ENCODE measurements at places on chromosomes 12 and 14.

DNA sequence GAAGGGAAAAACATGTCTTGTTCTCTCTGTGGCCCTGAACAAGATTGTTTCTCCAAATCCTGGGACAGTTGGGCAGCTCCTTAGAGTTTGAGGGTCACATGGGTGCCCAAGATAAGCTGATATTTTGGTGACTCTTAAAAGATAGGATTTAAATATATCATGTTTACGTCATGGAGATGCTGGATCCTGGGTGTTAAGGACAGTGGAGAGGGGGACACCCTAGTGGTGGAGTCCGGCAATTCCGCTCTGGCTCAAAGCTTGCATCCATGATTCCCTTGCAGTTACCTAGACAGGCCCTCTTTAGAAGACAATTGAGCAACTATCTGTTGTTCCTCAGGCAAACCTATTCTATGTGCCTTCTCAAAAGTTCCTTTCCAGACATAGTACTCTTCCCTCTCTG lies 101.8 kb downstream of the CMKLR1 start:
- no peak for DNase-seq

- no peak for DNase-seq
Observed at GRCh38 chr14:98976271-98976670, 295.7 kb downstream of the BCL11B start.

DNA sequence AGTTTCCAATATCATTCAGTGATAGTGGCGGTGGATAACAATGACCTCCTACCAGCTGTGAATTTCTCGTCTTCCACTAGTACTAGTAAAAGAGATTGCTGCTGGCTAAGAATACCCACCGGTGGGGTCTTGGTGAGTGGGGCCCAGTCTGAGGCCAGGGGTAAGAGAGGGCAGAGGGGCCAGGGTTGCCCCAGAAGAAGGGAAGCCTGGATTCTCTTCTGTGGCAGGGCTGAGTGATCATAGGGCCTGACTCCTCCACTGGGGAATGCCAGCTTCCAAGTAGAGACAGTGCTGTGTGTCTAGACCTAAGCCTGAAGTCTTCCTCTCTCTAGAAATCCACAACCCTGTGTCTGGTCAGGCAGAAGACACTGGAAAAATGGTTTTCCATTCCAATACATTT lies 5.8 kb upstream of the TMEM63C start:
- no peak for DNase-seq

- DNase-seq, result no peak
Observed at GRCh38 chr12:53726341-53726740, 911 bp downstream of the CALCOCO1 start.

- no peak for DNase-seq
Observed at GRCh38 chr12:120759591-120760348, 34.1 kb downstream of the ACADS start.

DNA sequence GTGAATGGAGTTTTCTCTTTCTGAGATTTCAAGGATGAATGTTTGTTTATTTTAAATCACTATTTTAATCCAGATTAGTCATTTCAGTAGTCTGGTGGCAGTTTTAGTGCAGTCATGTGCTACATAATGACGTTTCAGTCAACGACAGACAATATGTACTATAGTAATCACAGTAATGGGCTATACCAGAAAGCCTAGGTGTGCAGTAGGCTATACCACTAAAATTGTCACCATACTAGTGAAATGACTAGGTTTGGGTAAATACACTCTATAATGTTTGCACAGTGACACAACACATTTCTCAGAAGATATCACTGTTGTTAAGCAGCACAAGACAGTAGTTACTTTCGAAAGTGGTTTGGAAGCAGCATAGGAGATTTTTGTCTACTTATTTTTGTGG lies 203.1 kb downstream of the ETNK1 start:
- DNase-seq, result no peak

DNA sequence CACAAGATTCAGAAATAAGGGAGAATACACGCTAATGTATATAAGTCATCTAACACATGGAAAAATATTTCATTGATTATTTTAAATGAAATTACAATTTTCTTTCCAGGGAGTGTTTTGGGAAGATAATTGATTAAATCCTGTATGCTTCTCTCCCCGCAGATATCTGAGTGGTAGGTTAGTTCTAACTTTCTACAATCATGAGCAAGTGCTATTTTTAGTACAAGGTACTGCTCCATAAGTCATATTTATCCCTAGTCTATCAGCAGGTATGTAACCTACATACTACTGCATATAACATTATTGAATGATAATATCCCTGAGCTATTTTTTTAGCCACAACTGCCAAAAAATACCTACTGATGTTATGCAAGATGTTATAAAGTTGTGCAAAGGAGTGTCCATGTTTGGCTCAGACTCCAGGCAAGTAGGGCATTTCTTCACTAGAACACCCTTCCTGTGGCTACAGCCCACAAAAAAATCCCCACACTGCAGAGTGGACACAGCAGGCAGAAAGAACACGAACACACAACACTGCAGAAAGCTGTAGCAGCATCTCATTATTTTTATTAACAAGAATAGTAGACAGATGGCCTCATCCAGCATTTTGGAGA lies 87.0 kb downstream of the SEC23A start:
- DNase-seq, result no peak

DNA sequence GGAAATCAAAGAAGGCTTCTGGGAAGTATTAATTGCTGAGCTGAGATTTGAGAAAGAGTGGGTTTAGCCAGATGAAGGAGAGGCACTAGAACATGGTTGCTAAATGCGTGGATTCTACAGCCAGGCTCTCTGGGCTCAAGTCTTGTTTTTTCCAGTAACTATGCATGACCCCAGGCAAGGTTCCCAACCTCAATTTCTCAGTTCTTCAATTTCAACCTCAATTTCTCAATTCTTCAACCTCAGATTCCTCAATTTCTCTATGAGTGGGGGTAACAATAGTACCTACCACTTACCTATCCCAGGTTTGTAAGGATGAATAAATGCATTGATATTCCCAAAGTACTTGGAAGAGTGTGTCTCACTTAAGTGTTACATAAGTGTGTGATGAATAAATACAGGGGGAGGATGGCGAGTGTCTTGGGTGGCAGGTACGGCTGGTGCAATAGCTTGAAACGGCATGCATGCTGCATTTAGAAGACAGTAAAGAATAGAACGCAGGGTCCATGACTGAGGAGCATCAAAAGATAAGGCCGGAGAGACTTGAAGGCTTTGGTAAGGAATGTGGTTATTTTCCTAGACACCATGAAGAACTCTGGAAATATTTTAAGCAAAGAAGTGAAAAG lies 149.1 kb upstream of the ATP2B1 start:
- no peak for DNase-seq

DNA sequence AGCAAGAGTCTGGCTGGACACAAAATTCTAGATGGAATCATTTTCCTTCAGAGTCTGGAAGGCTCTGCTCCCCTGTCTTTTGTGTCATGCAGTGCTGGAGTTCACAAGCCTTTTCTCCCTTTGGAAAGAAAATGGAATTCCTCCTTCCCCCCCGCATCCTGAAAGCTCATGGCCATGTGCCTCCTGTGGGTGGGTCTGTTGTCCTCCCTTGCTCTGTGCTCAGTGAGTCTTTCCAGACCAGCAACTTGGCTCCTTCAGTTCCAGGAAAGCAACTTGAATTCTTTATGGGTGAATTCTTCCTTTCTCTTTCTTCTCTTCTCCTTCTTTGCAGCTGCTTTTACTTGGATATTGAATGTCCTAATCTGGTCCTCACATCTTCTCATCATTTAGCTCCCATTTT lies 70.2 kb downstream of the TUNAR start:
- no peak for DNase-seq

GRCh38 chr14:23306412-23307145 lies at the start of gene BCL2L2:
BCL2L2 (plus strand) TSS chr14:23306833; CDS start chr14:23307768, 935 bp downstream.
- no peak for DNase-seq
